GM23248 (cell line): ENCODE measurements at places on chromosomes 3 and 15.

GRCh38 chr15:49116108-49116857, 39.1 kb downstream of the COPS2 start:
- DNase-seq, result no peak

- DNase-seq, result peak; percentile 49
These were observed 682.1 kb downstream of the MECOM start for GRCh38 chr3:168981396-168981795.

DNA sequence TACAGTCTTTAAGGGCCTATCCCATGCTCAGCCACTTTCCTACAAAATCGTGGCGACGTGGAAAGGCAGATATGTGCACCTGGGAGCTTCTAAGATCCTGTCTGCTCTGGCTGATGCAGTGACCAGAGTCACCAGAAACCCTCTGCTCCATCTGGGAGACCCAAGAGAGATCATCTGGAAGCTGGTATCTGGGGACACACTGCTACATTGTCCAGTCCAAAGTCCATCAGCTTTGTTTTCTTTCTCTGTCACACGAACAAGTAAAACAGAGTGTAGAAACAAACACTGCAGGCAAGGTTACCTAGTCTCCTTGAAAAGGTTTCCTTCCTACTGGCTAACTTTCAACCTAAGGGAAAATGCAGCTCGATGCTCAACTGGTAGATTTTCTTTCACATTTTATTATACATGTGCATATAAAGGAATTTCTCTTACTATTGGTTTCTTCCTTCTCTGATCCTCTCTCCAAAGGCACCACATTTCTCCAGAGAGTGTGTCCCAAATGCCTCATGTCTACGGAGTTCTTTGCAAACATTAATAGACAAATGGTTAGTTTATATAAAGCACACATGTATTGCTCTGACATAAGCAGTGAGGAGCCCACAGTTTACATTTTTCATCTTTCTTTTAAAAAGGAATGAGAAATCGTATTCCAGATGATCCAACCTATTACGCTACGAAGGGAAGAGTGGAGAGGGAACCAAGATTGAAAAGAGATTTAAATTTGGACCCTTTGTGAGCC, 8.3 kb upstream of the GREM1 start:
- no peak for DNase-seq

GRCh38 chr3:143918848-143919247, 52.8 kb upstream of the DIPK2A start:
- DNase-seq, result no peak

DNA sequence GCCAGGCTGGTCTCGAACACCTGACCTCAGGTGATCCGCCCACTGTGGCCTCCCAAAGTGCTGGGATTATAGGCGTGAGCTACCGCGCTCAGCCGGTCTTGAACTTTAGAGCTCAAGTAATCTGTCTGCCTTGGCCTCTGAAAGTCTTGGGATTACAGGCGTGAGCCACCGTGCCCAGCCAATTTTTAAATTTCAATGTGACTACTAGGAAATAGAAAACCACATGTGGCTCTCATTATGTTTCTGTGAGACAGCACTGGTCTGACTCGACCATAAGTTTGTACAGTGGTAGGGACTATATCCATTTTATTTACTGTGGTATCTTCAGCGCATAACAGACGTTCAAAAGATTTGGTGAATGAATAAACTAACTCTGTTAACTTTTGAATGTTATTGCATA, 9.1 kb downstream of the ZFAND6 start:
- DNase-seq, result peak; percentile 91

DNA sequence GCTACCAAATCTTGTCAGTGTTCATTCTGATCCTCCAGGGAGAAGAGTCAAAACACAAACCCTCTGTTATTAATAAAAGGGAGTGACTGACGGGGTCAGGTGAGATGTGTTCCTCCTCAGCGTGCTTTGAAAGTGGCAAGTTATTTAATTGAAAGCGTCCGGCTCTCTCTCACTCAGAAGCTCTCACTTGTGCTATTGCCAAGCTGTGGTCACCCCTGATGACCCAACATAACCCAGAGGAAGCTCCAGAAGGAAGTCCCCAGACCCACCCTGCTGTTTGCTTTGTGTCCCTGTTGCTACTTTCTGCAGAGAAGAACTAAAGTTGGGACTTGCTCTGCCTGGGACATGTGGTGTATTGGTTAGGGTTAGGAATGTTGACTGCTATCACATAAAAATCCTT, 235.6 kb downstream of the EDEM1 start:
- DNase-seq, result no peak

DNA sequence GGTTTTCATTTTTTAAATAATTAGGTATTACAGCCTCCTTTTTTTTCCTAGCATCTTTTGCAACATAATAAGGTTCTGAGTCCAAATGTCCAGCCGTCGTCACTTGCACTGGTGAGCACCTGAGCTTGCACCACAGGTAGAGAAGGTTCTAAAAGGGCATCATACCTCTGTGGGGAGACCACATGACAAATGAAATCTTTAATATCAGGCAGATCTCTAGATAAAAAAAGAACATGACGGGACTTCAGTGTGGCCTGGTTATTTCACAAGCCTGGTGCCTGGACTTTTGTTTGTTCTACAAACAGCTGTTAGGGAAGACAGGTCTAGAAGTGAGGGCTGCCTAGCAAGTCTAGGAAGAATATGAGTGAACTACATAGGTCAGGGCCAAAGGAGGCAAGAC, 3.6 kb downstream of the ZBED2 start:
- DNase-seq, result no peak

DNA sequence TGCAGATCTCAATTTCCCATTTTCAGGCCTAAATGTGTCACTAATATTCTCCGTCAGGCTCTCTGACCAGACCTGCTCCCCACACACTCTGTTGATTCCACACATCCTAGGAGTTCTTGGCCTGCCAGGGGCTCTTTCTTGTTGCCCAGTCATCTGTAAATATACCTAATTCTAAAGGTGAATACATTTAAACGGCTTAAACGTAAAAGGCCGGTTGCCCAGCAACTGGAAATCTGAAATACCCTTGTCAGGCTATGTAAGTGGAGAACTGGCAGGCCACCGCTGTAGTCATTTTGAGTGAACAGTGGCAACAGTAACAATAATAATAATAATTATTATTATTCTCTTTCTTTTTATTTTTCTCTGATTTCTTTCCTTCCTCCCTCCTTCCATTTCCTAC, 302.7 kb downstream of the AGBL1 start:
- DNase-seq, result no peak

- DNase-seq, result peak; percentile 47
These were observed 3.6 kb upstream of the GNB4 start for GRCh38 chr3:179454887-179455286.

DNA sequence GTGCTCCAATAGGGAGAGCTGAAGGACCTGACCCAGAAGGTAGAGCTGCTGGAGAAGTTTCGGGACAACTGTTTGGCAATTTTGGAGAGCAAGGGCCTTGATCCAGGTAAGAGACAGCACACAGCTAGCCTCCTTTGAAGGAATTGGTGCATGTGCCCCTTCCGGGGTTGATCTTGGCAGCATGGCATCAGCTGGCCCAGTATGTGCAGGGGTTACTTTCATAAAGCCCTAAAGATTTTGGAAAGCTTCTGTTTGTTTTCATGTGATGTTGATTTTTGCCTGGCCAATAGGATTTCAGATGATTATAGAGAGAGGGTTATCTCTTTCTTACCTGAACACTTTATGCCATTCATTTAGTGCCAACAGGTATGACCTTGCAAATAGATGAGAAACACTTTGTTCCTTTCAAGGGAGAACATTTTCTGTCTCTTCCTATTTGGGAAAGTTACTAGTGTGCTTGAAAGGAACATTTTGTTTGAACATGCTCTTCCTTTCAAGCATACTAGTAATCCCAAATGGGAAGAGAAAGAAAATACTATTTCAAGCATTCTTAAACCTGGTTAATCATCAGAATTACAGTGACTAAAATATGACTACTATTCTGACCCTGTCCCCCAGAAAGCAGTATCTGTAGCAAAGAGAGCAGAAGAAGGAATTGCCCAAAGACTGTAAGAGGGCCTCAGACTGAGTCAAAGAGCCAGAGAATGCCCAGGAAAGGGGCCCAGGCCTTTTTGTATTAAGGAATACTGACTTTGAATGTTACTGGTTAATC, 7.5 kb downstream of the KNSTRN start:
- peak; percentile 13 for DNase-seq

- DNase-seq, result peak; percentile 35
These were observed 621 bp downstream of the RGMA start for GRCh38 chr15:93088200-93088980.
